ENCODE measurements at places on chromosomes 6 and 20.

- H3K27ac ChIP-seq: peak overlapping the region; percentile 53
- H3K4me3 ChIP-seq: no peak overlapping the region
- peak; percentile 93 for DNase-seq
- H3K36me3 ChIP-seq: no peaks in the 10 kb centered on the region
- peaks cover 17% of the 10 kb centered on the region for H3K4me1 ChIP-seq
Observed at GRCh38 chr6:106574741-106575458, 54.4 kb downstream of the RTN4IP1 start.

DNA sequence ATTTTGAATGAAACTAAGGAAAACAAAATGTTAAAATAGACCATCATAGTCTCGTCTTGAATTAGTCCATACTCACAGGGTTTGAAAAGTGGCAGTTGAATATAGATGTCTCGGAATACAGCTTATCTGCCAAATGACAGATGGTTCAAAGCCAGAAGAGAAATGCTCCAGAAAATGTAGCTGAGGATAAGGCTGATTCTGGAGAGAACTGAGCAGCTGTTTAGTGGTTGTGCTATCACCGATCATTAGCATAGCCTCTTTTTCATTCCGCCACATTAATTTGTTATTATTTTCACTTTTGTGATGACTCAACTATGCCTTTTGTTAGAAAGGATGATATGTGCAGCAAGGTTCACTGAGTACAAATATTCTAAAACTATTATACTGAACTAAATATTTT lies 390.2 kb upstream of the MAN1A1 start:
- H3K4me3 ChIP-seq: no peak overlapping the region
- peaks cover 2% of the 10 kb centered on the region for H3K4me1 ChIP-seq
- no peak overlapping the region for H3K27ac ChIP-seq
- H3K27me3 ChIP-seq: peaks cover 4% of the 10 kb centered on the region
- DNase-seq: no peak
- H3K36me3 ChIP-seq: no peaks in the 10 kb centered on the region

DNA sequence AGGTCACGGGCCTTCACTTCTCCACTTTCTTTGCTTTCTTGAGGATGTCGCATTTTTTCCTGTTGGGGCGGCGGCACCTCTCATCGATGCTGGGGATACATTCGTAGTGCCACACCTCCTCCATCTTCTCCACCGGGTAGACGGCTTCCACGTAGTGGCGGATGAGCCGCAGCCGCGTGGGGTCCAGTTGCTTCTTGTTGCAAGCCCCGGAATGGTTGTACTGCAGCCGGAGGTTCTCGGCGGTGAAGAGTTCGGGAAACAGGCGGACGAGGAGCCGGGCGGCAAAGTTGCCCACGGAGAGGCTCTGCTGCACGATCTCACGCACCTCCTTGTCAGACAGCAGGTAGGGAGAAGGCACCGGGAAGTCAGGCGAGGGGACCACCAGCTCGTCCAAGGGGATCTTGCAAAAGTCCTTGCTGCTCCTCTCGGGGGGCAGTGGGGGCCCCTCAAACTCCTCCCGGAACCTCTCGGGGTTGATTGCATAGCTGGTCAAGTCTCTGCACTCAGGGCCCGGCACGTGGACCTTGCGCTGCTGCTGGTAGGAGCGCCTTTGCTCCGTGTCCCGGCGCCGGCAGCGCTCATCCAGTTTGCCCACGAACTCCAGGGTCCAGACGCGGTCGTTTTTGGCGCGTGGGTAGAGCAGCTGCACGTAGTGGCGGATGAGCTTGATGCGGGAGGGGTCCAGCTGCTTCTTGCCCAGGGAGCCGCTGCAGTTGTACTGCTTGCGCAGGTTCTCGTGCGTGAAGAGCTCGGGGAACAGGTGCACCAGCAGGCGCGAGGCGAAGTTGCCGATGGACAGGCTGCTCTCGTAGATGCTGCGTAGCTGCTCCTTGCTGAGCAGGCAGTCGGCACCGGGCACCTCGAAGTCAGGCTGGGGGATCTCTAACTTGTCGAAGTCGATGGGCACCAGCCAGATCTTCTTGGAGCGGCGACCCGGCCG lies 41.0 kb downstream of the MTRES1 start:
- no peaks in the 10 kb centered on the region for H3K36me3 ChIP-seq
- peaks cover 23% of the 10 kb centered on the region for H3K4me1 ChIP-seq
- H3K4me3 ChIP-seq: no peak overlapping the region
- H3K27ac ChIP-seq: no peak overlapping the region
- no peak for DNase-seq
- H3K27me3 ChIP-seq: no peaks in the 10 kb centered on the region

DNA sequence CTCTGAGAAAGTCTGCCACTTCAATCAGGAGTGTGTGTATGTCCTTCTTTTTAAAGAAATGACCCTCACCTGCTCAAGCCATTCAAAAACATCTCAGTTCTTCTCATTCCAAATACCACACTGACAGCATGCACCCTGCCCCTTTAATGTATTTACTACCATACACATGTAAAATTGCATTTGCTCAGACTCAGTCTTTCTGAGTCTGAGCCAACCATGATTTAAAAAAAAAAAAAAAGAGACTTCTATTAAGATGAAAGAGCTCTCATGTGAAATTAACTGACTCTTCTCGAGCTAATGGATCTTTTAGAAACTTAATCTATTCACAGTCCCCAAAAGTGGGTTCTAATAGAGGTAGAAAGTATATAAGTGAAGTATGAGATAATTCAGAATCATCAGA lies 1.4 kb upstream of the FILIP1 start:
- H3K4me1 ChIP-seq: peaks cover 6% of the 10 kb centered on the region
- no peak overlapping the region for H3K4me3 ChIP-seq
- no peak for DNase-seq
- H3K27ac ChIP-seq: no peak overlapping the region

DNA sequence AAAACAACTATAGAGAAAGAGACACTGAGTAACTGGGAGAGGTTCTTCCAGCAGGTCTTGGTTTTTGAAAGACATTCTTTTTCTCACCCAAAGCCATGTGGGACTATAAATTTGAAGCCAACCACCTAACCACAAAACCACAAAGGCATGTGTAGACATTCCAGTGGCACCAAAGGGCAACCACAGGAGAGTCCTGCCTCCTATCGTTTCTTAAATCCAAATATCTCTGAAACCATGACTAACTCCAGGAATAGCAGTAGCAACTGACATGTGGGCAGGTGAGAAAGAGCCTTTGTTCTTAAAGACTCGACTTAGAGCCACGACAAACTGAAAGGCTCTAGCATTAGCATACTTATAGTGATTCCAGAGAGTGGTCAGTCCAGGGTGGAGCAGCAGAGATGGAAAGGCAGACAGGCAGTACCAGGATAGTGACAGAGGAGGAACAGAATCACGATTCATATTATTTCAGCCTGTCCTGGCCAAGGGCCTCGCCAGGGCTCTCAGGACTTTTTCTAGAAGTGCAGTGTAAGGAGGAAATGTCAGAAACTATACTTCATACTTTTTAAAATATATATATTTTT lies 9.4 kb upstream of the COL9A1 start:
- no peak overlapping the region for H3K4me3 ChIP-seq
- H3K27me3 ChIP-seq: peaks cover 45% of the 10 kb centered on the region
- no peak for DNase-seq
- no peaks in the 10 kb centered on the region for H3K36me3 ChIP-seq
- no peak overlapping the region for H3K27ac ChIP-seq
- no peaks in the 10 kb centered on the region for H3K4me1 ChIP-seq

GRCh38 chr20:33995053-33995831 lies 1.5 kb downstream of the RALY start:
- no peaks in the 10 kb centered on the region for H3K36me3 ChIP-seq
- peak overlapping the region; percentile 76 for H3K27ac ChIP-seq
- peaks cover 23% of the 10 kb centered on the region for H3K4me1 ChIP-seq
- no peaks in the 10 kb centered on the region for H3K27me3 ChIP-seq
- DNase-seq: peak; percentile 52

DNA sequence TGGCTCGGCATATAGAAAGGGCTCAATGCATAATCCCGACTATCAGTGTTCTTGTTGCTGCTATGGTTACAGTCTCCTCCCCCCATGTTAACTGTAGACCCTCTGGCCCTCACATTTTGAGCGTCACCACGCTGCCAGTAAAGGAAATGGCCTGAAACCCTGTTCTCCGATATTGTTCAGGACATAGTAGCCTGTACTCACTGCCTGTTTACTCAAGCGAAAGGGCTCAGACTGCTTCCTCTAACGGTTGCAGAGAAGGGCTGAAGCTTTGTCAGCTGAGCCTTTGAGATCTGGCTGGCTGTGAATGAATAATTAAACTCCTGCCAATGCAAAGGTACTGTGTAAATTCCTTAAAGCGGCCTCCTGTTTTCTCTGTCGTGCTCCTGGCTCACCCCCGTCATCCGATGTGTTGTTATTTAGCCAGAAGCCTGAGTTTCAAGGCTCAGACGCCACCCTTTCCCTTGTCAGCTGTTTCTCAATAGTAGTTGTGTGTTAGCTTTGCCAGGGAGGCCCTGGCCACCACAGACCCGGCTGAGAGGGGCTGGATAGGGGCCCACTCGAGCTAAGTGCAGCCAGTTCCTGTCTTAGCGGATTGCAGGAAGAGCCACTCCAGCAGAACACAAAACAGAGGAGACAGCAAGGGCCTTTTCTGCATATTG lies 31.2 kb upstream of the RALGAPA2 start:
- no peak for DNase-seq
- H3K4me3 ChIP-seq: no peak overlapping the region
- H3K27ac ChIP-seq: no peak overlapping the region
- H3K27me3 ChIP-seq: no peaks in the 10 kb centered on the region
- H3K36me3 ChIP-seq: no peaks in the 10 kb centered on the region
- no peaks in the 10 kb centered on the region for H3K4me1 ChIP-seq

- no peak for DNase-seq
- no peak overlapping the region for H3K4me3 ChIP-seq
- no peaks in the 10 kb centered on the region for H3K4me1 ChIP-seq
- H3K36me3 ChIP-seq: no peaks in the 10 kb centered on the region
- H3K27me3 ChIP-seq: no peaks in the 10 kb centered on the region
Observed at GRCh38 chr20:20608641-20609040, 103.8 kb downstream of the RALGAPA2 start.

- no peaks in the 10 kb centered on the region for H3K27me3 ChIP-seq
- peak; percentile 22 for DNase-seq
- no peak overlapping the region for H3K4me3 ChIP-seq
- peak overlapping the region; percentile 13 for H3K27ac ChIP-seq
- H3K36me3 ChIP-seq: no peaks in the 10 kb centered on the region
Observed at GRCh38 chr6:109121411-109121810, 26.1 kb downstream of the CEP57L1 start.

DNA sequence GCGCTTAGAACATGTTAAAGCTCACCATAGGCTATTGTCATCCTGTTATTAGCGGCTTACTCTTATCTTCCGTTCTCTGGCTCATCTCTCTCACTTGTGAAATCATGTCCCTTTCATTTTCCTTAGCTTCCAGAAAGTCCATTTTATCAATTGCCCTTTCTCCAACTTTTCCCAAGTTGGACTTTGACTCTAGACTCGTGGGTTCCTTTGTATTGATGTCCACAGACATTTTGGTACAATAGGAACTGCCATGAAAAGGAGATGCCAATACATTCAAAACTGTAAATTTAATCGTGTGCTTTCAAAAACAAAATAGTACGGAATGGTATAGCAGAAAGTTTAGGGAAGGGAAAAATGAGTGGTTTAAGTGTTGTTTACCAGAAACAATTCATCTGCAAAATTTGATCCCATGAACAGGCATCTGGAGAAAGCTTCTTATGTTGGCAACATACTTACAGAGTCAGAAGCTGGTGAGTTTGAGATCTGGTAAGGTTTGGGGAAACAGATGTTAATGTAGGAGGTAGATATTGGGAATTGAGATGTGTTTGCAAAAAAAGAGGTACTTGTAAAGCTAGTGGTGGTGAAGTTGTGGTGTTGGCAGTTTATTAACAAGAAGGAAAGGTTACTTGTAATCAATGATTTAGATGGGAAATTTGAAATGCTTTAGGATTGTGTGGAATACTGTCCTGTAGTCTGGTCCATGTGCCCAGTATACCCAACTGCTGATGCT lies 10.2 kb upstream of the HIVEP1 start:
- H3K27me3 ChIP-seq: no peaks in the 10 kb centered on the region
- H3K4me3 ChIP-seq: no peak overlapping the region
- H3K36me3 ChIP-seq: no peaks in the 10 kb centered on the region
- peaks cover 8% of the 10 kb centered on the region for H3K4me1 ChIP-seq
- no peak overlapping the region for H3K27ac ChIP-seq

- no peak overlapping the region for H3K4me3 ChIP-seq
- no peak overlapping the region for H3K27ac ChIP-seq
- H3K4me1 ChIP-seq: no peaks in the 10 kb centered on the region
Observed at GRCh38 chr6:134797400-134798113, 152.3 kb downstream of the ALDH8A1 start.

DNA sequence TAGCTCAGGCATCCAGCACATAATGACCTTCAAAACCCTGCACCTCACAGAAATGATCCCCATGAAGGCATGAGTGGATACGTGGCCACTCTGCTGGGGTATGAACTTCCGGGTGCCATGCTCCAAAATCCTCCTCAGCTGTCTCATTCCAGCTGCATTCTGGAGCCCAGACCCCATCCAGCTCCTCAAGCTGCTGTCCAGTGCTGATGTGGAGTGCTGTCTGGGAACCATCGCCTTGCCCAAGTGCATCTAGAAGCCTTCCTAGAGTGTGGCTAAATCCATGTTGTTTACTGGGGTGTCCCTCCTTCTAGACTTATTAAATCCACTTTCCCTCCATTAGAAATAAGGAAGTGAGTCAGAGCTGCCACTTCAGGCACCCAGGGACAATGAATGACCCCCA lies 130.8 kb upstream of the PTPRT start:
- H3K4me3 ChIP-seq: no peak overlapping the region
- DNase-seq: no peak
- H3K36me3 ChIP-seq: no peaks in the 10 kb centered on the region
- H3K27me3 ChIP-seq: no peaks in the 10 kb centered on the region

DNA sequence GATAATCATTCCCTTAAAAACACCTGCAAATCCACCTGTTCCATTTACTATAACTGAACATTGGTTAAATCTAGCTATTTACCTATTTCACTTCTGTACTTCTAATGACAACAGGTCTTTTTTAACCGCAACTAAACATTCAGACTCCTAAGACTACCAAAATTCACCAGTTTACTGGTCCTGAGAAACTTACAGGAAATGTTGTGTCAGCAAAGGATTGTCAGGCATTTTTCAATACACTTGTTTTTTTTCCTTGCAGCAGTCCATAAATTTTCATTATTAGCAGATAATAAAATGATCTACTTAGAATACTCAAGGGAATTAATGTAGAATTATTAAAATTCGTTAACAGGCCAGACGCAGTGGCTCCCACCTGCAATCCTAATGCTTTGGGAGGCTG lies 5.3 kb downstream of the ZUP1 start:
- no peaks in the 10 kb centered on the region for H3K36me3 ChIP-seq
- H3K4me1 ChIP-seq: peaks cover 6% of the 10 kb centered on the region
- H3K27me3 ChIP-seq: no peaks in the 10 kb centered on the region
- H3K4me3 ChIP-seq: no peak overlapping the region
- H3K27ac ChIP-seq: no peak overlapping the region
- DNase-seq: no peak

- peak overlapping the region; percentile 60 for H3K4me3 ChIP-seq
- no peaks in the 10 kb centered on the region for H3K36me3 ChIP-seq
- DNase-seq: no peak
Observed at GRCh38 chr20:62365814-62366369, 1.2 kb downstream of the LAMA5 start.

- no peak overlapping the region for H3K27ac ChIP-seq
- no peaks in the 10 kb centered on the region for H3K4me1 ChIP-seq
- H3K27me3 ChIP-seq: no peaks in the 10 kb centered on the region
Observed at GRCh38 chr6:108746366-108746765, 101.9 kb upstream of the ARMC2 start.
